Psoas muscle (tissue), 8 donors: ENCODE measurements at places on chromosomes 1 and 21. TPM values are rescaled to one million over a fixed set of nuclear protein-coding genes. Genes with fewer than 3 reads are reported as not detected.

Gene KIF17
- total RNA-seq, result 1.1 TPM

Gene SPRR2F
- total RNA-seq, result not detected

GRCh38 chr1:54070171-54070837, 16.9 kb downstream of the TCEANC2 start:
- no peak for DNase-seq

- DNase-seq, result no peak
These were observed 206.4 kb upstream of the FOXD3 start for GRCh38 chr1:63116016-63116415.

DNA sequence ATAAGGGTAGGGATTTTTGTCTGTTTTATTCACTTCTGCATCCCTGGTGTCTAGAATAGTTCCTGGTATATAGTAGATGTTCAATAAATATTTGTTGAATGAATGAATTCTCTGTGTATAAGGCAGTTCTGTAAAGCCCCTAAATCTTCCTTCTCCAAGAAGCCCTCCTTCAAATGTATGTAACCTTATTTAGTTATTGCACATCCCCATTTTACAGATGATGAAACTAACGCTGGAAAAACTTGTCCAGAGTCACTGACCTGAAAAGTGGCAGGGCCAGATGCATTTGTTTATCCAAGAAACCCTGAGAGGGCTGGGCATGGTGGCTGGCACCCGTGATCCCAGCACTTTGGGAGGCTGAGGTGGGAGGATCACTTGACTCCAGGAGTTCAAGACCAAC, 4.3 kb upstream of the LMNA start:
- no peak for DNase-seq

DNA sequence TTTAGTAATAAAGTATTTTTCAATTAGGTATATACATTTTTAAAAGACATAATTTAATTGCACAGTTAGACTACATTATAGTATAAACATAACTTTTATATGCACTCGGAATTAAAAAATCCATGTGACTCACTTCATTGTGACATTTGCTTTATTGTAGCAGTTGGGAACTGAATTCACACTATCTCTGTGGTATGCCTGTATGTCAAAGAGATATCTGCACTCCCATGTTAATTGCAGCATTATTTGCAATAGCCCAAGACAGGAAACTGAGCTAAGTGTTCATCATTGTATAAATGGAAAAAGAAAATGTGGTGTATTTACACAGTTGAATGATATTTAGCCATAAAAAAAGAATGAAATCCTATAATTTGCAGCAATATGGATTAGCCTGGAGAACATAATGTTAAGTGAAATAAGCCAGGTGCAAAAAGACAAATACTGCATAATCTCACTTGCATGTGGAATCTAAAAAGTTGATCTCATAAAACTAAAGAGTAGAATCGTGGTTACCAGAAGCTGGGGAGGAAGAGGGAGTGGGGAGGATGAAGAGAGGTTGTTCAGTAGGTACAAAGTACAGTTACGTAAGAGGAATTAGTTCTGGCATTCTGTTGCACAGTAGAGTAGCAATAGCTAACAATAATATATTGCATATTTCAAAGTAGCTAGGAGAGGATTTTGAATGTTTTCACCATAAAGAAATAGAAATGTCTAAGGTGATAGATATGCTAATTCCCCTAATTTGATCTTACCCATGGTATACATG, 64.8 kb downstream of the DPT start:
- no peak for DNase-seq

DNA sequence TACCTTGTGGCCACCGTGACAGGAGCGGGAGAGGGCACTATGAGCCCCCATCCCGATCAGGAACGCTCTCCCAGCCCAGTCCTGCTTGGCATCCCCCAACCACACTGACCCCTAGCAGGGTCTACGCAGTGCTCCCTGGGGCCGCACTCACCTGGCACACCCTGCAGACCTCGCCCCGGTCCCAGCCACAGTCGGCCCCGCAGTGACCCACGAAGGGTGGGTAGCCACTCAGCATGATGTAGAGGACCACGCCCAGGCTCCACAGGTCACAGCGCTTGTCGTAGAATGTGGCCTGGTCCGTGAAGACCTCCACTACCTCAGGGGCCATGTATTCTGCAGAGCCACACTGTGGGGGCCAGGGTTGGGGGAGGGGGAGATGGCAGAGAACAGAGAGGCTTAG, 11.1 kb upstream of the KNCN start:
- no peak for DNase-seq

DNA sequence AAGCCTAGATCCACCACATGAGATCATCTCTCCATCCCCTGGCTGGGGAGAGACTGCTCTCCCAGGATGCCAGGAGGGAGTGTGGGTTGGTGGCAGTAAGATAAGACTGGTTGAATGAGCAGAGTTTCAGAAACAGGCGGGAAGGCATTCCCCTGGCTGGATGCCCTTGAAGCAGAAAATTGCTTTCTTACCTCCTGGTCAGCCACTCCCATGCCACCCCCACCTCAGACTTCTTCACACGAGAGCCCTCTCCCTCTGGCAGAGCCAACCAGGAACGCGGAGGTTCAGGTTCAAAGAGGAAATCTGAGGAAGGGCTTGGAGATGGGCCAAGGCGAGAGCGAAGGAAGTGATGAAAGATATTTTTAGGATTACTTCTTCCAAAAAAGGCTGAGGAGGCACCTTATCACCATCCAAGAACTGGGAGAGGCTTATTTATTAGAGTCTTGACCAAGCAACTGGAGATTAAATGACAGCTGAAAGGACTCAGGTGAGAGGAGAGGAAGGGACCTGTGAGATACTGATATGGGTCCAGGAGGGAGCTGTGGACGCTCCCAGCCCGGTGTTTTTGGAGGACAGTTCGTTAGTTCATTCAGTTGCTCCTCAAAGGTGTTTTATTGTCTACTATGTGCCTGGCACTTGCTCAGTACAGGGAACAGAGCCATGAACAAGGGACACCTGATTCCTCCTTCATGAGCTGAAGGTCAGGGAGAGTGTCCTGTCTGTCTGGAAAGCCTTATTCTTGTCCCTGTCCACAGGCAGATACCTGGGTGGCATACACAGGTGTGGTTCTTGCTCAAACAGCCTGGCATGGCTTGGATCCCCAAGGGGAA, 18.9 kb upstream of the SLC26A9 start:
- DNase-seq, result peak; percentile 11
